ENCODE measurements at places on chromosomes 4 and X.

- DNase-seq = no peak
These were observed 47.7 kb upstream of the SYTL5 start for GRCh38 chrX:37958525-37959211.

DNA sequence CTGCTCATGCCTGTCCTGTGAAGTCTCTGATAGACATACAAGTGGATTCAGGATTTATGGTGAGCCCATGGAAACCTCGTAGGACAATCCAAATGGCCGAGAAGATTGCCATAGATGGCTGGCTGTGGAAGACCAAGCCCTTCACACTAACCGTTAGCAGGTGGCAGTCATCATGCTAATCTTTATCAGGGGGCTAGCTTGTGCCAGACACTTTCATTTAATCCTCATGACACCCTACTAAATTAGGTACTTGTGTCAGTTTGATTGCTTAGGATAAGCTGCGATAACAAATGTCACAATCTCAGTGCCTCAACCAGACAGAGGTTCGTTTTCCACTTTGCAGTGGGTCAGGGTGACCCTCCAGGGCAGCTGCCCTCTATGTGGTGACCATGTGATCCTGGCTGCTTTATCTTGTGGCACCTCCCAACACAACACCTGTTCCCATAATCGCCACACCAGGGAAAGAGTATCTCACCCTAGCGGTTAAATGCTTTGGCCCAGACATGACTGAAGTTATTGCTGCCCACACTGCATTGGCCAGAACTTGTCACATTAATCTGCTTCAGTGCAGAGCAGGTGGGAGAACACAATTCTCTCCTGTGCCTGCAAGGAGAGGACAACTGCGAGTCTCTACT lies 60.8 kb downstream of the REPS2 start:
- no peak for DNase-seq

- DNase-seq = no peak
These were observed 117.3 kb downstream of the CPZ start for GRCh38 chr4:8709729-8710360.

DNA sequence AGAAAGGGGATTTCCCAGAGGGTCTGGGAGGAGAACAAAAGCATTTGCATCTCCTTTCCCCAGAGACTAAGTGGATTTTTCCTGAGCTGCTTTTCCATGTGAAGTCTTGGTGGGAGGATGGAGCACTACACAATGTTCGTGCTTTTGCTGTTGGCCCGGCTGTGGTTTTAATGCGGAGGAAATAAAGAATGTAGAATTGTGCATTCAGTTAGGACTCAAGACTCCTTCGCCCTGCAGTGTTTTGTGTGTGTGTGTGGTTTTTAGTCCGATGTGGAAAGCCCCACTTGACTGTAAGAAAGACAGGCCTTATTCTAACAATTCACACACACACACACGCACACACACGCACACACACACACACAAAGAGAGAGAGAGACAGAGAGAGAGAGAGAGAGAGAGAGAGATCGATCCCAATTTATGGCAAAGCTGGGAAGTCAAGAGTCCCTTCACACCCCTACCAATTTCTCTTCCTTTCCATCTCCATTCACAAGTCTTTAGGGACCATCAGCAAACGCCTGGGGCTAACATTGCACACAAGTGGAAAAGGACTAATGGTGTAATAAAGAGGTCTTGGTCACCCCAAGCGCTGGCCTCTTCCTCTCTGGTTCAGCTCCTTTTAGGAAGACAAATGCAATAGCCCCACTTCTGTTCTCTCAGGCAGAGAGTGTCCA lies 44.2 kb downstream of the CLDN34 start:
- DNase-seq = peak; percentile 62

DNA sequence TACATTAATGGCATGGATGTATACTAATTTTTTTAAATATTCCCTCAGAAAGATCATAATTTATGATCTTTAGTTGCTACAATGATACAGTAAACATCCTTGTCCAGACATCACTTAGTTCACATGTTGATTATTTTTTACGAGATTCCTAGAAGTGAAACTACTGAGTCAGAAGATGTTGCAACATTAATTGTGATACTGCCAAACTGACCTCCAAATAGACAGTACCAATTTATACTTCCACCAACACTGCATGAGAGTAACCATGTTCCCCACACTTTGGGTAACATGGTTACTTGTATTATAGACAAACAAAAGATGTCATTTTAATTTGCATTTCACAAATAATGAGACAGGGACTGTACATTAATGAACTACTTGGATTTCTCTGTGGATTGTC lies 19.6 kb downstream of the RCHY1 start:
- DNase-seq = no peak

- DNase-seq = no peak
These were observed 39.0 kb upstream of the ZNF518B start for GRCh38 chr4:10496200-10496599.

DNA sequence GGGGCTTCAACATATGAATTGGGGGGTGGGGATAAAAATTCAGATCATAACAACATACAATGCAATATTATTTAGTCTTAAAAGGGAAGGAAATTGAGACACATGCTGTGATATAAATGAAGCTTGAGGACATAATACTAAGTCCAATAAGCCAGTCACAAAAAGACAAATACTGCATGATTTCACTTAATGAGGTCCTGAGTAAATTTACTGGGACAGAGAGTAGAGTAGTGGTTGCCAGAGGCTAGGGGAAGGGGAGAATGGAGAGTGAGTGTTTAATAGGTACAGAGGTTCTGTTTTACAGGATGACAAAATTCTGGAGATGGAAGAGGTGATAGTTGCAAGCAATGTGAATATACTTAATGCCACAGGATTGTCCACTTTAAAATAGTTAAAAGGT lies 89.2 kb upstream of the RAPGEF2 start:
- no peak for DNase-seq

- DNase-seq = no peak
These were observed 101.1 kb downstream of the TSPAN5 start for GRCh38 chr4:98557194-98557892.

DNA sequence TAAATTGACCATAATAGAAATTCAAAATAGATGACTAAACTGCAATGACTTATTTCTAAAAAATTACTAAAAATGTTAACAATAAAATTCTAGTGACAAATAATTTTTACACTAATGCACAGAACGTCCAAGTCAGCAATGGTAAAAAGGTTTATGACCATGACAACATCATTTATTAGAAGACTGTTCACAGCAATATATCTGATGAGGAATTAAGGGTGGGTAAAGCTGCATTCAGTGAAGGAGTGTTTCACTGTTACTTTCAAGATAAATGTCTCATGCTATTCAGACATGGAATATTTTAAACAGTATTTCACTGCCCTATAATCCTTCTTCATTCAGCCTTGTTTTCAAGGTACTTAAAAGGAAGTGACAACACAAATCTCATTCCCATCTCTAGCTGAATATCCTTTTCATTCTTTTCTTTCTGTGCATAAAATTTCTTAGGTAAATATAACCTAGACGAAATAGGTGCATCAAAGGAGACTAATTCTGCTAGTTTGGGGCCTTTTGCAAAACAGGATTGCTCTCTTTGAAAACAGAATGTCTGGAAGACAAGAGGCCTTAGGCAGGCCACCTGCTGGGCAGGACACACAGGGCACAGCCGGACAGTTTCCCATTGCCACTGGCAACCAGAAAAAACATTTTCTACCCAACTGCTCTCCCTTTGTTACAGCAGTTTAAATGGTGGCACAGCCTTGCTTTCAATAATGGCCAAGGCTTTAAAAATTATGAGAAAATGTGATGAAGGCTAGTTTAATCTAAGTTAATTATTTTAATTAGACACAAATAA lies 600.3 kb downstream of the SPRY1 start:
- no peak for DNase-seq

GRCh38 chr4:154047733-154048132 lies 258.9 kb upstream of the SFRP2 start:
- DNase-seq = no peak

GRCh38 chr4:1862055-1862911 lies 6.3 kb upstream of the LETM1 start:
- no peak for DNase-seq

DNA sequence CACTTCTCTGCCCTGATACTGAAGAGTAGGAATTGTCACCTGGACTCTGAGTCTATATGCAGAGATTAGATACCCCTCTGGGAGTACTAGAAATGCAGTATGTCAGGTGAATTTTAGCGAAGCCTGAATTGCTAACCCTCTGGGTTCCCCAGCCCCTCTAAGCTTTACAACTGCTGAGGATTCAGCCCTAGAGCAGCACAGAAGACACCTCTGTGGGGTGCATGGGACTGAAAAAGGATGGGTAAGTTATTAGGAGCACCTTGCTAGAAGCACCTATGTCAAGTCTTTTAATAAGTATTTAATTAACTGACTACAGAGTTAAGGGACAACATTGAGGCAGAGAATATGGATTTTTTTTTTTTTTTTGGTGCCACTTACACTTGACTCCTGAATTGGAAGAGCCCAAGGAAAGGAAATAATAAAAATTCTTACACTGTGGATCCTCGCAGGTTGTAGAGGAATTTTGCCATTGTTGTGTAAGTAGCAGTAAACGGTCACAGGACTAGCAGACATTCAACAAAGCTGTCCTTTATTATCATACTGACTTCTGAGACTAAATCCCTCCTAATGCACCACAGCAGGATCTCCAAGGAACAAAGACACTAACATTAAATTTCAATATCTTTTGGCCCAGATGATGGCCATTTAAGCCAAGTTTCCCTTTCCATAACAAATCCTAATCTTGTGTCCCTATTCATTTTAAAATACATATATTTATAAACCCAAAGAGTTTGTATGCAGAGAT lies 253.2 kb downstream of the ANKRD50 start:
- no peak for DNase-seq

GRCh38 chr4:148778980-148779675 lies 336.9 kb upstream of the NR3C2 start:
- DNase-seq = no peak

DNA sequence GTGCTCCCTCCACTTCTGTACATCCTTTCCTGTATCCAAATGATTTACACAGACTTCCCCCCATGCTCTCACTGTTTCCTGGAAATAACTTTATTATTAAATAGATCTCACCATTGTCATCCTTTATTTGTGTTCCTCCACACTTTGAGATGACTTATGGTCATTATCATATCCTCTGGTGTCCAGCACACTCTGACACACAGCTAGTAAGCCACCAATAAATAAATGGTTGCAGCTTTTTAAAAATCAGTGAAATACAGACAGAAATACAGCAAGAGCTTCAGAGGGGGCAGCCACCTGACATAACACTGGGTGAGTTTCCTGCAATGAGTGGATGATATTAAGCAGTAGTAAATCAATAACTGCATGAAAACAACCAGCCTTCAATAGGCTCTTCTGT lies 2036.4 kb upstream of the AGA start:
- no peak for DNase-seq

DNA sequence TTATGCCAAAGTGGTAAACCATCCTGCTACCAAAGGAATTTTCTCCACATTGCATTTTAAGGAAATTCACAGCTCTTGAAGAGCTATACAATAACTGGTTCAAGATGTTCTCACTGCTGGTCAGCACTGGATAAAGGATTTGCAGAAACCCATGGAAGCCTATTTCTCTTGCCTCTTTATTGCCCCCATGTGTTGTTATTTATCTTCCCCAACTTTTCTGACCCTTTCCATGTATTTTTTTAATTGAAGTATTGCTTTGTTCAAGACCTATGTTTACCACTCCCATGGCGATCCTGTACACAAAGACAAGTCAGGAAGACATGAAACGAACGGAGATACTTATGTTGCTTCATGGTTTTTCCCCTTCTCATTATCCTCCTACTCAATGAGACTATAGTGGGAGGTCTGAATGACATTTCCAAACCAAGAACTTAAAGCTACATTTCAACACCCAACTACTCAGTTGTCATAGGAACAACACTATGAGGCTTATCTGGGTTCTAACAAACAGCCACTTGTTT lies 566.4 kb upstream of the DIPK2B start:
- no peak for DNase-seq

DNA sequence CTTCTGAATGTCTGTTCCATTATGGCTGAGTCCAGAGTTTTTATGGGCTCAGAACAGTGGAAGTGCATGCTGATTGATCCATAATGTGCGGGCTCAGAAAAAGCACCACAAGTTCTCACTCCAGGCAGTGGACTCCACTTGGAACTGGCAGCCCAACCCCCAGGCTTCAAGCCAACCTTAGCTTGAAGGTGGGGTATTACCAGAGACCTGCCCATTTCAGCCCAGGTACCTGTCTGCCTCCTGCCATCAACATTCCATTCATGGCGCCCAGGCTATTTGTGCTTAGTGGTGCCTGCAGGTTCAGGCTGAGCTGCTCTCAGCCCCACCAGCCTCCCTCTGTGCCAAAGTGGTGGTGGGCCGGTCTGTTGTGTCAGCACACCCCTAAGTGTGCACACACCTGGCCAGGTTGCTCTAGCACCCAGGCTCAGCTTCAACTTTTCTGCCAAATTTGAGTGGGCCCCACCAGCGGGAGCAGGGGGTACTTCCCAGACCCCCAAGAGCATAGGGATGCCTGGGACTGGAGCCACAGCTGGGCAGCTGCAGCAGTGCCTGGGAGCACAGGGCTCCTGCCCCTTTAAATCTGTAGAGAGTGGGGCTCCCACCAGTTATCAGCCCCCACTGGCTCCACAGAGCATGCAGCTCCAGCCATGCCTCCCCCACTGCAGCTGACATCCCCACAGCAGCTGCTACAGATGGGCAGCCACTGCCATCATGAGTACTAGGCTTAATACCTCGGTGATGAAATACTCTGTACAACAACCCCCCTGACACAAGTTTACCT lies 1025.3 kb downstream of the PCDH19 start:
- DNase-seq = no peak

DNA sequence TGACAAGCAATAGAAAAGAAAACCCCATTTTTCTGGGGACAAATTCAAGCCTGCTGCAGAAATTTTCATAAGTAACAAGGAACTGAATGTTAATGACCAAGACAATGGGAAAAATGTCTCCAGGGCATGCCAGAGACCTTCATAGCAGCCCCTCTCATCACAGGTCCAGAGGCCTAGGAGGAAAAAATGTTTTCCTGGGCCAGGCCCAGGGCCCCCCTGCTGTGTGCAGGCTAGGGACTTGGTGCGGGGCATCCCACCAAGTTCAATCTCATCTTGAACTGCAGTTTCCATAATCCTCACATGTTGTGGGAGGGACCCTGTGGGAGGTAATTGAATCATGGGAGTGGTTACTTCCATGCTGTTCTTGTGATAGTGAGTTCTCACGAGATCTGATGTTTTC lies 211.5 kb upstream of the GRIA3 start:
- no peak for DNase-seq

GRCh38 chr4:181431006-181431405 lies 812.2 kb upstream of the TENM3 start:
- no peak for DNase-seq

GRCh38 chr4:151226004-151226932 lies 50.7 kb upstream of the PRSS48 start:
- no peak for DNase-seq

DNA sequence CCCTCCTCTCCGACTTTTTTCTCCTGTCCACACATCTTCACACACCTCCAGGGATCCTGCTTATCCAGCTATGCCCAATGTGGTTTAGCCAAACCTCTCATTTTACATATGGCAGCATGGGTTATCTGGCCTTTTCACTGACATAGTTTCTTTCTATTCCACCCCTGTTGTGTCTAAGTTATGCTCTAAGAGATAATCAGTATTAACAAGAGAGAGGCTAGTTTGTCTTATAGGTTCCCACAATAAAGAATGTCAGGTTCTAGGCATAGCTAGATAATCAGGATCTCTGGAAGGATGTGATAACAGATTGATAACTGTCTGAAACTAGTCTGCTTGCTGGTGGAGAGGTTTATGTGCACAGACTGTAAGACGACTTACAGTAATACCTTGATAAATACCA lies 7.7 kb upstream of the GALNT7 start:
- no peak for DNase-seq

- DNase-seq = no peak
These were observed 41.1 kb downstream of the ZFX start for GRCh38 chrX:24190500-24191156.
